Frontal cortex (tissue), 4 donors: ENCODE measurements at places on chromosomes 7 and 10. TPM values are rescaled to one million over a fixed set of nuclear protein-coding genes. Genes with fewer than 3 reads are reported as not detected.

Gene NUTM2E
- under 0.01 TPM for total RNA-seq

Gene MRC1
- total RNA-seq: 3.7 TPM

Gene PRKAR2B
- total RNA-seq: 282 TPM

Gene CLIP2
- 113 TPM for total RNA-seq

Gene CCZ1B
- 117 TPM for total RNA-seq

Gene CNTNAP2
- total RNA-seq: 110 TPM

Gene FEZF1
- total RNA-seq: not detected

Gene SLC37A3
- 158 TPM for total RNA-seq

Gene TPST1
- total RNA-seq: 104 TPM

Gene TAX1BP1
- 76.6 TPM for total RNA-seq

Gene GPNMB
- total RNA-seq: 3.7 TPM

Gene AOAH
- total RNA-seq: 3.7 TPM

Gene FKBP6
- not detected for total RNA-seq

Gene FRMPD2
- total RNA-seq: 3.3 TPM

Gene ACTL6B
- 163 TPM for total RNA-seq

Gene PIK3CG
- total RNA-seq: 1.6 TPM

Gene GNG11
- total RNA-seq: 4.9 TPM

Gene AP1S1
- total RNA-seq: 139 TPM

Gene FAM25G
- total RNA-seq: not detected

Gene CLDN3
- not detected for total RNA-seq

Gene PPP1R9A
- 93.3 TPM for total RNA-seq

Gene HOXA9
- total RNA-seq: not detected

Gene BICC1
- total RNA-seq: 4.5 TPM

Gene SPDYE2
- total RNA-seq: not detected

Gene NANOS1
- total RNA-seq: 7.3 TPM
